ENCODE measurements at places on chromosomes 5 and 9.

DNA sequence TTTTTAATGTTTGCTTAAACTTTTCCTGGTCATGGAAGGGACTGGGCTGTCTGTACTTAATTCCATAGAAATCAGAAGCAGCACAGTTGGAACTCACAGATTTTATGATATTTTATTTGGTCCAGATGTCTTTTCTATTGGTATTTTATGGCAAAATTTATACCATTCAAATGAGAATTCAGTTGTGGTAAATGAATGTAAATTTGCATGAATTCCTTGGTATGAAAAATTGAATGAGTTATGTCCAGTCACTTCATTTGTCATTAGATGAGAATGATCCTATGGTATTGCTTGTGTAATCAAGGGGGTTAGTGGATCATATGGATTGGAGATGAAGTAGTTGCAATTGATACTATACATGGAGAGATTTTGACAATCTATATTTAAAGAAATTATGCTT lies 188.0 kb downstream of the KDM4C start:
- no peak for DNase-seq

DNA sequence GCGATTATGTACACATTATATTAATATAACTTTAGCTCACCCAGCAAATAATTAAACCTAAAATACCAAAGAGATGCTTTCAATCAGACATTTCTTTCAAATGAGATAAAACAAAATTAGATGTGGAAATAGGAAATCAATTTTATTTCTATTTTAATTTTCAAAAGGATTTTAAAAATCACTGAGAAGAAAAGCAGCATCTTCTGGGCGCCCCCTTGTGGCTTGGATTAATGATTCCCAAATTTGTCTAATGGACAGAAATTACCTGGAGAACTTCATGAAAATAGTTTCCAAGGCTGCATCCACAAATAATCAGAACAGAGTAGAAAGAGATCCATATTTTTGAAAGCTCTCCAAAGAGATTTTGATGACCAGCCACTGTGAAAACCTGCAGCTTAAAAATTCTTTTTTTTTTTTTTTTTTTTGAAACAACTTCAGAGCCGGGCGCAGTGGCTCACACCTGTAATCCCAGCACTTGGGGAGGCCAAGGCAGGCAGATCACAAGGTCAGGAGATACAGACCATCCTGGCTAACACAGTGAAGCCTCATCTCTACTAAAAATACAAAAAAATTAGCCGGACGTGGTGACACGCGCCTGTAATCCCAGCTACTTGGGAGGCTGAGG lies 50.9 kb upstream of the CEMIP2 start:
- peak; percentile 12 for DNase-seq

DNA sequence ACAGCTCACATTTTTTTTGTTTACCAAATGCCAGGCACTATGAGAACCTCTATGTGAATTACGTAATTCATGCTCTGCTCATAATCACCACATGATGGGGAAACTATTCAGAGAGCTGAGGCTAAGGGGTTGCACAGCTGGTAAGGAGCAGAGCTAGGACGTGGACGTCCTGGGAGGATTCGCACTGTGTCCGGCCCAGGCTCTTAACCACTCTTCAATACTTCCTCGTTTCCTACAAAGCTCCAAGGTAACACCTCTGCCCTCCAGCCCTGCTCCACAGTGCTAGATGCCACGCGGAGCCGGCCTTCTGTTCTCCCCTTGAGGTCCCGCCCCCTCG lies 8.7 kb downstream of the PHF19 start:
- DNase-seq: peak; percentile 8

GRCh38 chr5:120817044-120817985 lies 353.2 kb downstream of the PRR16 start:
- DNase-seq: no peak

GRCh38 chr9:129602598-129603415 lies 18.1 kb downstream of the C9orf50 start:
- DNase-seq: no peak

DNA sequence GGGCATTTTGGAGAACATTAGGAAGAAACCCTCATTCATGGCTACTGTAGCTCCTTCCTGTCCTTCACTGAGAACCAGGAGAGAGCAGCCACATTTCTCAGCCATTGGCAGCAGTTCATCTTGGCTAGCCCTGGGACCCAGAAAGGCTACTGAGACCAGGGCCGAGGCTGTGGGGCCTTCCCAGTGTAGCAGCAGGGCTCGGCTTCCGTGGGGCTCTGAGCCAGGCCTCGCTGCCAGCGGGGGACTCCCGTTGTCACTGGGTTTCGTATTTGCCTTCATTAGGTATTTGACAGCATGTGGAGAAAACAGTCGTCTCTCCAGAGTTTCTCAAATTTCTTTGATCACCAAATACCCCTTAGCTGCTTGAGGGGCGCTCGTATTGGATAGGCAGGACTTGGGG lies 37.3 kb upstream of the PRDM12 start:
- no peak for DNase-seq

GRCh38 chr5:143340891-143341685 lies 62.4 kb downstream of the NR3C1 start:
- no peak for DNase-seq

- peak; percentile 68 for DNase-seq
Observed at GRCh38 chr5:59036274-59036961, 453.5 kb downstream of the RAB3C start.
